Nasal cavity respiratory epithelium epithelial cell of viscerocranial mucosa (primary cell): ENCODE measurements at places on chromosomes 13 and 19. TPM values are rescaled to one million over a fixed set of nuclear protein-coding genes. Genes with fewer than 3 reads are reported as not detected.

Gene EFNA2
- not detected in 2 replicates for total RNA-seq

Gene CALR3
- total RNA-seq, result under 0.01 and 0.07 TPM in 2 replicates

Gene FREM2
- total RNA-seq, result under 0.01 and 0.07 TPM in 2 replicates

Gene DOCK9
- total RNA-seq, result 68.7 and 125 TPM in 2 replicates

Gene RDH8
- total RNA-seq, result not detected in 2 replicates
